ENCODE measurements at places on chromosomes 7 and 10.
A peak's percentile ranks its signal among the peaks of the same experiment; 100 is the strongest.

DNA sequence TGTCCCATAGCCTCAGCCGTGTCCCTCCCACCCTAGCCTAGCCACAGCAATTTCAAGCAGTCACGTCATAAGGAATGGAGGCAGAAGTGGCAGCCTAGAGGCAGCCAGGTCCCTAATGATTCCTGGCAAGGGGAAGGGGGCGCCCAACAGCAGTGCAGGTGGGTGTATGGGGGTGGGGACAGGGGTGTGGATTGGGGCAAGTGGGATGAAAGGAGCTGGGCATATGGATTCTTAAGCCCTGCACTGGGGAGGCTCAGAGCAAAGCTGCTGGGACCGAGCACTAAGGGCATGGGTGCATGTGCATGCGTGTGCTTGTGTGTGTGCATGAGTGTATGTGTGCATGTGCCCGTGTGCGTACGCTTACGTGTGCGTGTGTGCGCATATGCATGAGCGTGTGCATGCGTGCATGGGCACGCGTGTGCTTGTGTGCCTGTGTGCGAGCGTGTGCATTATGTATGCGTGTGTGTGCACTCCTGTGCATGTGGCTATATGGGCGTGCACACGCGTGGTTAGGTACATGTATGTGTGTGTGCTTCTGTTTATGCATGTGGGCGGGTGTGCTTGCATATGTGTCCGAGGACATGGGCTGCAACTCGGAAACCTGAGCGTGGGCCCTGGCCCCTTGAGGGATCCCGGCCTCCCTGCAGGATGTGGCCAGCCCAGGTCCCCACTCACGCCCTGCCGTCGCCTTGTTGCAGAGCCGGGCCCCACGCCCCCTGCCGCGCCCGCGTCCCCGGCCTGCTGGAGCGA is 34.1 kb downstream of the SH2B2 start:
- DNase-seq, result peak; percentile 16

DNA sequence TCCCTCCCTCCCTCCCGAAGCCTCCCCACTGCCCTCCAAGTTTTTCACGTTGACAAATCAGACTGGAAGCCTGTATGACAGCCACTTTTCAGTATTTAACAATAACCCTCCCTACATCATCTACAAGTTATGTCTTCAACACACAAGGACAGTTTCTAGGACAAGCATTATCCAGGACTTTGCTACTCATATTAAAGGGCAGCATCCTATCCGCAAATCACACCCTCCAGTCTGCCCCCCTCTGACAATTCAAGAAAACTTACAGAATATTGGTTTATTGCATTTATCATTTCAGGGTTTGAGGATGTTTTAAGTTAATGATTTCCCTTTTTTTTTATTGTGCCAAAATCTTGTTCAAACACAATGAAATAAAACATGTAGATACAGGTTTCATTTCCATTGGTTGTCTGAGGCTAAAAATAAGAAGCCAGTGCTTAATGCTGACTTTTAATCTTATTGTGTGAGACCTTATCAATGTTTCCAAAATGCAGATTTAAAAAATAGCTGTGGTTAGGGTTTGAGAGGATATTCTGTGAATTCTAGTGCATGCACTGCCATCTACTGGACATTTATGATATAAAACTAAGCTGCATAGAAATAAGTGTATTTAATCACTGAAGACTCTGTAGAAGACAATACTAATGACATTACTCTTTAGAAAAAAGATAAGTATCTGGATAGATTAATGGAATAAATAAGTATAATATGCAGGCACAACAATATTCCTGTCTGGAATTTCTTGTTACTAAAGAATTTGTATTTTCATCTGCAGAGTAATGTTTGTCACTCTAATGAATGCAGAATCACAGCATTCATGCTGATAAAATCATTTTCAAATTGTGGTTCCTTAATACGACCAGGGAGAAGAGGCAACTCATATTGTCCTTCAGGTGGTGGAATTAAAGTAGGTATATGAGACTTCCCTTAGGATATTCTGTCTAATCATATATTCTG is 64.1 kb downstream of the CAV1 start:
- no peak for DNase-seq

- no peak for DNase-seq
These were observed 1.1 kb upstream of the AKR1C3 start for GRCh38 chr10:5092848-5093790.

DNA sequence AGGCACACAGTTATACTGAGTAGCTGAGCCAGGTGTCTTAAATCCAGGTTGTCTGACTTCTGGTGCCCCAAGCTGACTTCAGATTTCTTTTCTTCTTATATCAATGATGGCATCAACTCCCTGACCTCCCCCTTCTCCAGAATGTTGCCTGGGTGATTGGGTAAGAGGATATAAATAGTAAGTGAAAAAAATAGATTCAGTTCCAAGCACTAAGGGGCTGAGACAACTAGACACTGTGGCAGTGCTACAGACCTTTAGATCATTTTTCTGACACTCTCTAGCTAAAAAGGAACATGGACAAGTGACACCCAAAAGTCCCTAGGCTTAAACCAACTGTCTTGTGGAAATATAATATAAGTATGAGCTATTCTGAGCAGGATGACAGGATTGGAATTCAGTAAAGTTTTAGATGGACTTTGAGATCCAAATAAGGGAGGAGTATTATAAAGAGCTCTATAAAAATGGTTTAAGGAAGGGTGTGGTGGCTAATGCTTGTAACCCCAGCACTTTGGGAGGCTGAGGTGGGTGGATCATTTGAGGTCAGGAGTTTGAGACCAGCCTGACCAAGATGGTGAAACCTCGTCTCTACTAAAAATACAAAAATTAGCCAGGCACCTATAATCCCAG is 589.1 kb upstream of the GALNT17 start:
- DNase-seq, result no peak

GRCh38 chr10:18472977-18473376 is 178.4 kb downstream of the NSUN6 start:
- no peak for DNase-seq

DNA sequence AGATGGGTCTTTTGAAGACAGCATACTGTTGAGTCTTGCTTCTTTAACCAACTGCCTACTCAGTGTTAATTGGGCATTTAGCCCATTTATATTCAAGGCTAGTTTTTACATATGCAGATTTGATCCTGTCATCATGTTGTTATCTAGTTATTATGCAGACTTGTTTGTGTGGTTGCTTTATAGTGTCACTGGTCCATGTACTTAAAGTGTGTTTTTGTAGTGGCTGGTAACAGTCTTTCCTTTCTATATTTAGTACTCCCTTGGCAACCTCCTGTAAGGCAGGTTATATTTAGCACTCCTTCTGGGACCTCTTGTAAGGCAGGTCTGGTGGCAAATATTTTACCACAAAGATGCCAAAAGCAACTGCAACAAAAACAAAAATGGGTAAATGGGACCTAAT is 66.7 kb downstream of the TES start:
- DNase-seq, result no peak

DNA sequence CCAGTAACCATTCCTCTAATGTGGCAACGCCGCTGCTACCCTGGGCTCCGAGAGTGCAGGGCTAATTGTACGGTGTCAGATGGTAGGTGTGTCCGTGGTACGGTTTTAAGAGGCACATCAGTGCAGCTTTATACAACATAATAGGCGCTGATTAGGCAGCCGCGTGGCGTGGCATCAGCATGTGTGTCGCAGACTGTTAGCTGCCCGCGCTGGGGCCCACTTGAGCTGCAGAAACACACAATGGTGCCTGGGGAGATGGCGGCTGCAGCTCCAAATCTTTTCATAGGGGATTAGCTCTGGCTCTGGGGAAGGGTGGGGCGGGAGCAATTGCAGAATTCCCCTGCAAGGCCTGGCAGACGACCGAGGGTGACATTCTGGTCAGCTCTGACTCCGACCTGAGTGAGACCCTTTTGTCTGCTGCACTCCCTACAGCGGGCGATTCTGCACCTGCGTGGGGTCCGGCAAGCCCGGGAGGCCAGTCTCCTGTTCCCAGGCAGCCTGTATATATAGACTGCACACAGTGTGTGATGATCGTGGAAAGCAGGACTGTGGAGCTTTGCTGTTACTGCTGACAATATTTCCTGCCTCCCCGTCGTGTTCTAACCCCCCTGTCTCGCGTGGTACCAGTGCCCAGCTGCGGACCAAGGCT is 722.7 kb upstream of the CELF2 start:
- DNase-seq, result no peak

DNA sequence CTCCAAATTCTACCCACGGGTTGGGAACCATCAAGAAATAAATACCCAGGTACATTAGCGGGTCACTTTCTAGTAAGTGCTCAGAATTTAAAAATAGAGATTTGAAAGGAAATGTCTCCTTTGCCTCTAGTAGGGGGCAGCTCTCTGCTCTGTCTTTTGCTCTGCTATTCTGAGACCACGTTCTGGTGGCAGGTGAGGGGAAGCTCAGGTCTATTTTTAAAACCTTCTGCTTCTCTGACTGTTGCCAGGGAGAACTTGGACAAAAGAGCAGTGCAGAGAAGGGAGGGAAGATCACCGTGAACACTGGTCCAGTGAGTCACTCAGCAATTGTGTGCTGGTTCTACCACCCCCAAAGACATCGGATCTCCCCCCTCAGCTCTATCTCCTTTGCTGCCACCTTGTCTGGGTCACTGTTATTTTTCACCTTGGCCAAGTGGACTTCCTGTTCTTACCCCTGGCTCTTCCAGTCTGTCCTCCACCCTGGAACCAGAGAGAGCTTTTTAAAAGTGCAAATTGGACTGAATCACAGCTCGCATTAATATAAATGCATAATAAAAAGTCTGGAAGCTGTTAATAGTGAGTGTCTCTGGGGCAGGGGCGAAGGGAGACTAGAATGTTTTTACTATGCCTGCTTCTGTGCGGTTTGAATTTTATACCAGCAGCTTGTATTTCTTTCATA is 72.4 kb upstream of the LOXL4 start:
- no peak for DNase-seq

DNA sequence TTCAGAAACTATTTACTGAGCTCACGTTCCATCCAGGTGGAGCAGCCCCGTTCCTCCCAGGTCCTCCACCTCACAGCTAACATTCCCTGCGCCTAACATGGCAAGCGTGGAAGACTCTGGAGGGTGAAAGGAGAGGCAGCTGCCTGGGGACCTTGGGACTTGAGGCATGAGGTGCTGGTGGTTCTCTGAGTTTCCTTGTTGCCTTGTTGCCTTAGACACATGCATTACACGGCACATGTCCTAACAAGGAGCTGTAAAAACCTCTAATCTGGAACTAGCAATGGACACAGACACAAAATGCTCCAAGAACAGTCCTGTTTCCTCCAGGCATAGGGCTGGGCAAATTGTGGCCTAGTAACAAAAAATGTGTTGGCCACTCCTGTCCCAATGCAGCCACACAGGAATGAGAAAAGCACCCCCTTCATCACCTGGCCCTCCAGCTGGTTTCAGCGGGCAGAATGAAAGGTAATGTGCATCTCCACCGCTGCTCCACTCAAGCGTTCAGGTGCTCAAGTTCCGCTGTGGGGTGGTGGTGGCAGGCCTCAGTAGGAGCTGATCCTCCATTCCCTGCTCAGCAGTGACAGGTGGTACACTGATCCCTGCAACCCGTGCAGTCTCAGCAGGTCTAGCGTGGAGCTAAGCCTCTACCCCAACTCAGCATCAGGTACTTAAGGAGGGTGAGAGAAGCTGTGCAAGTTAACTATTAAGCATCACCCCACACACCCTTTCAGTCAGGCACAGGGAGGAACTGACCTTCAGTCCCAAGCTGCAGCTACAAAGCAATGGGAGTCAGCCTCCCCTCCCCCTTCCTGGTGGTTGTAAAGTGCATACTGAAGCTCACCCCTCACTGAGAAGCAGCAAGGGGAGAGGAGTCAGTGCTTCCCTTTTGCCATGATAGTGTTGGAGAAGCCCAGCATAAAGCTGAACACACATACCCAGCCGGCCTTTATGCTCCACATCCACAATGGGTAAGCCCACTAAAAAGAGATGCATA is 382.8 kb downstream of the SDK1 start:
- DNase-seq, result no peak

- DNase-seq, result no peak
These were observed 25.5 kb downstream of the FAM107B start for GRCh38 chr10:14749070-14749809.

DNA sequence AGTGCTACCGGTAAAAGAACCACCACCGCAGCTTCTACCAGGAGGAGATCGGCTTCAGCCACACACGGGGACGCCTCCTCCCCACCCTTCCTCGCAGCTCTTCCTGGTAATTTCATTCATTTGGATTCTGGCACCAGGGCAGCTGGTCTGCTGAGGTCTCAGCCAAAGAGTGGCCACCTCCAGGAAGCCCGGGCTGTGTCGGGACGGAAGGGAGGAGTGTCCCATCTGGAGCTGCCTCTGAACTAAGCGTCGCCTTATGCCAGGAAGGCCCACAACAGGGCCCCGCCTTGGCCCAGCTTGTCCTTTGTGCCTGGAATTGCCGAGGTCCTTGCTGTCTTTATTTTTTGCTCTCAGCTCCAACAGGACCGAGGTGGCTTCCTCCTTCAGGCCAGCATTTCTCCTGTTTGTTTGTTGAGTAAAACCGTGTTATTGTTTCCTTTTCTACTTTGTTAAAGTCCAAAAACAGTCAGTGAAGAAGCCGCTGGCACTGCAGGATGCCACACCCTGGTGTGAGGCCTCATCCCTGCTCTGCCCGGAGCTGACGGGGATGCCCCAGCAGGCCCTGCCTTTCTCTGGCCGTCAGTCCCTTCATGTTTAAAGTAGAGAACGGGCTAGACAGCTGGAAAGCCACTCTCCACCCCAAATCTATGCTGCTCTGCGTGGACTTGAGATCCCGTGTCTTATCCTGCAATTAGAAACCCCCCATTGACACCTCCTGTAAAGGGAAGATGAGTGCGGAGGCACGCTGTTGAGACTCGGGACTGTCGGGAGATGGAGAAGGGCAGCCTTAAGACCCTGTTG is 24.5 kb upstream of the TTYH3 start:
- no peak for DNase-seq

- DNase-seq, result no peak
These were observed 1127.7 kb upstream of the LRRTM3 start for GRCh38 chr10:65798133-65798532.

DNA sequence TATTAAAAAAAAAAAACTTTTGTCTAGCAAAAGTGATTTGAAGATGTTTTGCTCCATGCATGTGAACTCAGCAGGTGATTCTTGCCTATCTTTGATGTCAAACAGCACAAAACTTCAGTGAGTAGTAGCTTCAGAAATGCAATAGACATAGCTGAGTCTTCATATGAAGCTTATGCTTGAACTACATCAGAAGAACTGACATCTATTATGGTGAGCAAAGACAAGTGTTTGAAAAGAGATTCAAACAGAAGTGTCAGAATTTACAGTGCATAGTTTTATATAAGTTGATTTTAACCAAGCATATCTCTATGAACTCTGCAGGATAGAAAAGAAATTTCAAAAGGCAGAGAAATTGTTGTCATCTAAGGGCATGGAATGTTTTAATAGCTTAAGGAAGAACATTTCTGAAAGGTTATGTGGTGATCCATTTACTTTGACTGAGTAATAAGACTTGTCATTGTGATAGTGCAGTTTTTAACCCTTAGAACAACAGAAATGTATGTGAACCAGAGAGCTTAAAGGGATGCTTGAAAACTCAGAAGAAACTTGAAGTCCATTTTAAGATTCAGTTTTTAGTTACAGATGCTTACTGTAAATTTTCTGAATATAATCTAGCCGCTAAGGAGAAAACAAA is 351.4 kb downstream of the MDFIC start:
- no peak for DNase-seq

- no peak for DNase-seq
These were observed 486.1 kb downstream of the SEMA3D start for GRCh38 chr7:84700563-84701370.

GRCh38 chr10:2081501-2081900 is 344.2 kb upstream of the ADARB2 start:
- no peak for DNase-seq
